ENCODE measurements at places on chromosomes 2 and 18.

- DNase-seq, result no peak
Observed at GRCh38 chr2:231764124-231764523, 17.0 kb downstream of the PDE6D start.

DNA sequence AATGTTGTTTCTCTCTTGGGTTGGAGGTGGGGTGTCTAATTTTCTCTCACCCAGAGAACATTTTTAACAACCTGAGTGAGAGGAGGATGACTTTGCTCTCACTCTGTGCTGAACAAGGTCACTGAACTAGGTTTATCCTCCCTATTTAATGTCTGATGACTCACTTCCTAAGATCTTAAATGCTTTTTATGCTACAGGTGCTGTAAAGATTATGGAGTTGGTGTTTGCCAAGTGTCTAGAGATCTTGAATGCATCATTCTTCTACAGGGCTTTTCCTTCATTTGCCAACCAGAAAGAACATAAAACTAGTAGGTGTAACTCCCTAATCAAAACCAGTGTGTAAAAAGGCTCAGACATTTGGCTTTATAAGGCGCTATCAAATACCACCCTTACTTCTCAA, 350.5 kb upstream of the ETAA1 start:
- DNase-seq, result no peak

GRCh38 chr2:2286592-2286991, 44.5 kb downstream of the MYT1L start:
- DNase-seq, result no peak

- DNase-seq, result no peak
Observed at GRCh38 chr2:65583061-65583460, 150.7 kb upstream of the SPRED2 start.

GRCh38 chr2:166388481-166389070, 12.8 kb upstream of the SCN9A start:
- no peak for DNase-seq

- no peak for DNase-seq
Observed at GRCh38 chr2:239555571-239555905, 154.7 kb upstream of the HDAC4 start.

DNA sequence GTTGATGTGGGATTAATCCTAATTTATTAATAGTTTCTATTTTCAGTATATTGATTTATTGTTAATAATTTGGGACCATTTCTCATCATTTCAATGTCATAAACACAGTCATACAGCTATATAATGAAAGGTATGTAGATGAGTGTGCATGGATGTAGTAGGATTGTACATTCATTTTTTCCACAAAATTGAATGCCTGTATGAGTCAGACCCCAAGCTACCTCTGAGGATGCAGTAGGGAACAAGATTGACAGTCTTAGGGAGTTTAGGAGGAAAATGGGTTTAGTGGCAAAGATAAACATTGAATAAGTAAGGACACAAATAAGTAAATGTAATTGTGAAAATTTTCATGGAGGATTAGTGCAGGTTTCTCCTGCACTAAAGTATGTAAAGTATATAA, 14.1 kb upstream of the TMEFF2 start:
- DNase-seq, result no peak

GRCh38 chr2:129059476-129059875, 740.8 kb upstream of the HS6ST1 start:
- DNase-seq, result no peak

DNA sequence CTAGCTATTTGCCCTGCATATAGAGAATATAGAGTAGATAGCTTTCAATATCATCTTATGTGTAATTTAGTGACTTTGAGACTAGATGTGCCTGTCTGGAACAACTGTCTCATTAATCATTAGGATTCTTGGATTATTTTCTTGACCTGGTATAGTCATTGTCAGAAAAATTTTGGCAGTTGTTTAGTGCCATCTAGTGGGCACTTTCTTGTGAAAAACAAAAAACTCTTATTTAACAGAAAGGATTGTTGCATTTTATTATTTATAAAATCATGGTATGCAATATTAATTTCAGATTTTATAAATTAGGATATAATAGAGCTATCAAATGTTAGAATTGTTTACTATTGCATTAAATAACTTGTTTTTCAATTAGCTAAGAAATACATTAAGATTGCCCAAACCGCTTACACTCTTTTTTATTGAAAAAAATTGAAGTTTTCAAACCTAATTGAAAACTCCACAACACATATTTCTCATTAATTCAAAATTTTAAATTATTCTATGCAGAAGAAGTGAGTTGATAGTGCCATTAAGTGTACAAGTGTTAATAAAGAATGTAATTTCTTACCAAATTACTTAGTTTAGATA, 80.3 kb downstream of the DYNAP start:
- peak; percentile 24 for DNase-seq

DNA sequence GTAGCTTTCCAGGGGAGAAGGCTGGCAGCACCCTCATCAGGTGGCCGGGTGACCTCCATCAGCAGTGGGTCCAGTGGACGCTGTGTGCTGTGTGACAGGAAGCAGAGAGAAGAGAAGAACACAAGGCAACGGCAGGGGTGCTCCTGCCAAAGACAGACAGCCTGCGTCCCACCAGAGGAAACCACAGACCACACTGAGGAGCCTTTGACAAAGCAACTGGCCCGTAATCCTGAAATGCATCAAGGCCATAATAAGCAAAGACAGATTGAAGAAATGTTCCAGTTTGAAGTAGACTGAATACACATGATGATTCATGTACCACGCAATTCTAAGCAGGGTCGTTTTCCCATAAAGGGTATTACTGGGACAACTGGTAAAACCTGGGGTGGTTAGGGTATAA, 172.4 kb downstream of the FBXO15 start:
- DNase-seq, result no peak

GRCh38 chr2:157923598-157924217, 47.6 kb upstream of the ACVR1 start:
- DNase-seq, result no peak

DNA sequence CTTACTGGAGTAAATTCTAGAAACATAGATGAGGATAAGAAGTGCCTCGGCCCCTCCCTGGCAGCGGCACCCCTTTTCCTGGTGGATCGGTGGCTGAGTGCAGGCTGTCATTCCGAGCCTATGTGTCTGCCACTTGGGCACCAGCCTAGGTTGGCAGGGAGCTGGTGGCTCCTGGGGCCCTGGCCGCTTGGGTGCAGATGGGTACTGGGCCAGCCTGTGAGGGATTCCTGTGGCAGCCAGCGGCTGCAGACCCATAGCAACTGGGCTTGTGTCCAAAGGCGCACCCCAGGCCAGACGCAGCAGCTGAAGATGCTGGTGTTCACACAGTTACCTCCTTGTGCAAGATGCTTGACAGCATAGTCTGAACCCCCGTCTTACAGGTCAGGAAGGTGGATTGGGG, 2.8 kb downstream of the SNORC start:
- no peak for DNase-seq

DNA sequence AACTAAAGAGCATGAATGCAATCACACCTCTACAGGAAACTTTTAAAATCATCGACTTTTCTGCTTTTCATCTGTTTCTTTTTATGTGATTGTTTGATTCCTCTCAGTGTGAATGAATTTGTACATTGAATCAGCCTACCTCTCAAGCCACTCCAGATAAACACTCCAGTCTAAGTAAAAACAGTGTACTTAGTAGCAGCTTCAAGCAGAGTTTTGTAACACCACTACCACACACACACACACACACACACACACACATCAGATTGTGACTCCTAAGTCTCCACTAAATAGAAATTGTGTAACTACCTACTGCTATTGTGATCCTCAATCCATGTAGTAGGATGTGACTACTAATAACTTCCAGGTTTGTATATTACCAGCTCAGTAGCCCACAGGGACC, 65.3 kb upstream of the EPB41L5 start:
- no peak for DNase-seq

DNA sequence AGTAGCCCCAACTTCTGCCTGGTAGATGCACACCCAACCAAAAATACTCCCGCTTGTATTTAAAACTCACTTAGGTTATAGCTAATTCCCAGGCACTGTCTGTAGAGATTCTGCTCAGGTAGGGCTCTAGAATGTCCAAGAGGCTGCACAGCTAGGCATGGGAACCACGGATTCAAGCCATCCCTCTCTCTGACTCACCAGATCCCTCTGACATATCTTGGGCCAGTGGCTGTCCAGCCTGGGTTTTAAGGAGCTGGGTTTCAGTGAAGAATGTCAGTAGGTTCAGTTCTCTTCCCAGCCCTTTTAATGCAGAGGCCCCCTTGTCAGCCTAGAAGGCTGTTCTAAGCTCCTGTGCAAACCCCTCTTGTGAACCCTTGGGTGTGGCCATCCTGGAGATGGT, 15.9 kb upstream of the IL1R1 start:
- DNase-seq, result no peak

DNA sequence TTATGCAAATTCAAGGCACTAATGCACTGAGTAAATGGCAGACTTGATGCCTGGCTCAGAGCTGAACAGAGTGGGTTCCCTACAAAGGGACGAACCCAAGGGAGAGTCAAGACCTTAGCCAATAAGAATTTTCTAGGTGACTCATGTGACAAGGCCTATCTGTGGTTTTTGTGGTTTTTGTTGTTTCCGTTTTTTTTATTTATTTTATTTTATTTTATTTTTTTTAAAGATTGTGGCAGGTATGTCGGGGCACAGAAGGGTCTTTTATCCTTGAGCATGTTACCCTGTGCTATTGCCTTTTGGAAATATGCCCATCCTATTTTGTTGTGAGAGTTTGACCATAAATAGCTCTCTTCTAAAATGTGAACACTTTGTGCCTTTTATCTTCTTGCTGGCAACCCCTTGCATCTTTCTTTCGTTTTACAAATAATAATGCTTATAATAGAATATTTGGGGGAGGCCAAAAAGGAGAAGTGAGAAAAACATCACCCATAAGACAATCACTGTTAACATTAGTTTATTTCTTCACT, 113.4 kb upstream of the AQP4 start:
- no peak for DNase-seq

GRCh38 chr2:66318009-66318561, 116.8 kb upstream of the MEIS1 start:
- no peak for DNase-seq

GRCh38 chr18:79596446-79597175, 83.0 kb upstream of the CTDP1 start:
- DNase-seq, result no peak

GRCh38 chr2:12032398-12032797, 286.0 kb downstream of the LPIN1 start:
- no peak for DNase-seq

DNA sequence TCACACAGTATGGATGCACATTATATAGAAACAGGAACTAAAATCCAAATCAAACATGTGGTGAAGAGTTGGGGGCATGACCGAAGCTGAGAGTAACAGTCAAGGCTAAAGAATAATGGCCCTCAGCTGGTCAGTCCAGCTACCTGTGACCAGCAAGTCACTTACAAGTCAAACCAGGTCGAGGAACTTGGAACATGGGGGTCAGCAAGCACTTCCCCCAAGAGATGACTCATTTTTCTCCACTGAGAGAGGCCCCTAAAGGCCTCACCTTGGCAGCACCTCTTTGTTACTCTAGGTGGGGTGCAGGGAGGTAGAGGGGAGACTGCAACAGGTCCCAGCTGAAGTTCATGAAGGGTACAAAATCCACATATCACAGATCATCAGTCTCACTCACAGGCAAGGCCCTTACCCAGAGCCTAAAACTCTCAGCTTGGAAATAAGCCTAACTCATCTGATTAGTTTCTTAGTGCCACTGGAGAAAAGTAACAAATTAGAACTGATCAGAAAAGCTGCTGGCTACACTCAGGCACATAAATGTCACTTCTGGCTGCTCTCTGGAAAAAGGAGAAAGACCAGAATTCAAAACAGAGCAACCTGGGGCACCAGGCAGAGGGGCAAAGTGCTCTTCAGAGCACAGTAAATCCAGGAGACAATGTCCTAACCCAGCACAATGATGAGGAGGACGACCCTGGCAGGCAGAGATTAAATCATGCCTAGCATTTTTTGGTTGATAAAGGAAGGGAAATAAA, 4.0 kb downstream of the SDC1 start:
- no peak for DNase-seq

DNA sequence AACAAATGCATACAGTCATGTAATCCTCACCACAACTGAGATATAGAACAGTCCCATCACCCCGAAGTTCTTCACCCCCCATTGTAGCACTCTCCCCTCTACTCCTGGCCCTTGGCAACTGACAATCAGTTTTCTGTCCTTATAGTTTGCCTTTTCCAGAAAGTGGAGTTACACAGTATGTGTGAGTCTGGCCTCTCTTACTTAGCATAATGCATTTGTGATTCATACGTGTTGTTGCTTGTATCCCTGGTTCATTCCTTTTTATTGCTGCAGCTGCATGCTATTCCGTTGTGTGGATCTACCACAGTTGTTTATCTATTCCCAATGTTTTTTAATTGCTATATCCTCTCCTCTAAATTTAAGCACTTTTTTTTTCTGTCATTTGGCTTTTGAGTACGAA, 17.6 kb downstream of the ACYP2 start:
- DNase-seq, result no peak

- DNase-seq, result no peak
Observed at GRCh38 chr2:207472343-207473048, 57.3 kb upstream of the CREB1 start.
